NCI-H1048 (cell line): ENCODE measurements at places on chromosomes 5 and 9.

DNA sequence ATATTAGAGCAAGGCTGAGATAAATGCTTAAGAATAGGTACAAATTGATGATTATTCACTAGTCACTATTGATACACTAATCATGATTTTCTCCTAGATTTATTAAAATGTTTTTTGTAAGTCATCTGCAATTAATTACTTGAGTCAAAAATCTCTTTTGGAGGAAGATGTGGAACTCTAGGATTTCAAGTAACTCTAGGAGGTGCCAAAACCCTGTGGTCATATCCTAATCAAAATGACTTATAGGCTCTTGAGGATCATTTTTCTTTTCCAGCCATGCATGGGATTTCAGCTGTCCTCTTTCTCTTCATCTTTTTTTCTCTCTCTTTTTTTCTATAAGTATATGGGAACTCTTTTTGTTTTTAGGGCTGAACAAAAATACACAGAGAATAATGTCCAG, 141.8 kb upstream of the CD180 start:
- no peak for DNase-seq

GRCh38 chr5:156914371-156914737, 48.7 kb downstream of the TIMD4 start:
- no peak for DNase-seq

- DNase-seq: no peak
Measured at GRCh38 chr9:98688710-98689495, 19.8 kb downstream of the GABBR2 start.

- DNase-seq: no peak
Measured at GRCh38 chr5:128407944-128408343, 130.1 kb downstream of the FBN2 start.

DNA sequence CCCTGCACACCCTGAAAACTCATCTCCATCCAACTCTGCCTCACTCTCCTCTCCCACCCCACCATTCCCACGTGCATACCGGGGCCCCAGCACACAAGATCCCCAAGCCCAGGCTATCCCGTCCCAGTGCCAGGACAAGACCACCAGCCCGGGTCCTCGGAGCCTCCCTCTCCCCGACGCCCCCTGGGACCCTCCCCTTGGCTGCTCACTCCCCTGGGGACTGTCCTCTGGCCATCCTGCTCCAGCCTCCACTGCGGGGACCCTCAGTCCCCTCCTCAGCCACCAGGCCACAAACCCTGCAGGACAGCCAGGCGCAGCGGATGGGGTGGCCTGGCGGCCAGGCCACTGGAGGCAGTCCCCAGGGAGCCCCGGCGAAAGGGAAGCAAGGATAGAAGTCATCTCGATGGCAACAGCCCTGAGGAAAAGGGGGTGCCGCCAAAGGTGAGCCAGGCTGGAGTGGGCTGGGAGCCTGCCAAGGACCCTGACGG, 62.8 kb downstream of the C9orf50 start:
- DNase-seq: no peak

GRCh38 chr5:162886717-162887116, 550.7 kb upstream of the CCNG1 start:
- no peak for DNase-seq

GRCh38 chr9:93189369-93190132, 5.6 kb downstream of the WNK2 start:
- no peak for DNase-seq

DNA sequence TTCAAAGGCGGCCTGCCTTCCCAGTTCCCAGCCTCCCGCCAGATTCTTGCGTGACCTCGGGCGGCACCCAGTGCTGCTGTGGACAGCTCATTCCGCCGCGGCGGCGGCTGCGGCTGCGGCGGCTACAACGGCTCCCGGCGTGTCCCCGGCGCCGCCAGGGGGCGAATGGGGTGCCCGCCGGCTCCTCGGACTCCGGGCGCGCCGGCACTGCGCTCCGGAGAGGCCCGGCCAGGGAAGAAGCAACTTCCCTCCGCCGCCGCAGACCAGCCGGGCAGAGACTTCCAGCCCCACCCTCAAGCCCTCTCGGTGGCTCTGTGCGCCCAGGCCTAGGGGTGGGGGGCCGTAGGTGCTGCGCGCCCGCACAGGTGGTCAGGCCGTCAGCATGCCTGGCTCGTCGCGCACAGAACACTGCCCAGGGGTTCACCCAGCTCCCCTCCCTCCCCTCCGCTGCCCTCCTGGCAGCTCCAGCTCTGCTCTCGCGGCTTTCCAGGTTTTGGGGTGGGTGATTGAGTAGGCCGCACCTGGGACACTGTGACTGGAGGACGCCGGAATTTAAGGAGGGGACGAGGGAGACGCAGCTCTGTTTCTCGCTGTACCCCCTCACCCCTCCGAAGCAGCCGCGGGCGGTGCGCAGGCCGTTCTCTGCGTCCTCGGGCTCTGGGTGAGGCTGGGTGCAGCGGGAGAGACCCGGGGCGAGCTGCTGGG, 20.2 kb downstream of the IGIP start:
- DNase-seq: no peak

DNA sequence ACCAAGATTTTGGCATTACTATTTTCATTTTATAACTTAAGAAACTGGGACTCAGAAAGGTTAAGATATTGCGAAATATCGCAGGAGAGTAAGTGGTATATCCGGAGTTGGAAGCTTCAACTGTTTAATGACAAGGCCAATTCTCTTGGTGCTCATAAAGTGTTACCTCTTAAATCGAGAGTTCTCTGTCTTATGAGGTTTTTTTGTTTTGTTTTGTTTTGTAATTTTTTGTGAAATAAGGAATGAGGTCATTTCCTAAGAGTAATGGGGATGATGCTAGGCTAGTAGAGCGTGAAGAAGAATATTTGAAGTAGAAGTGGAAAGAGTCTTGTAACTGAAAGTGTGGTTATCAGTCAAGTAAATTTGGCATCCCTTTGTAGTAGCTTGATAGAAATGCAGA, 183.2 kb upstream of the DAB2 start:
- DNase-seq: no peak
